ENCODE measurements at places on chromosomes 11 and 22.

- no peak for DNase-seq
Observed at GRCh38 chr11:87194985-87195820, 157.5 kb downstream of the TMEM135 start.

- peak; percentile 79 for DNase-seq
Observed at GRCh38 chr11:66267379-66268243, 828 bp upstream of the RAB1B start.

- no peak for DNase-seq
Observed at GRCh38 chr11:8233691-8234424, 29.8 kb downstream of the LMO1 start.

DNA sequence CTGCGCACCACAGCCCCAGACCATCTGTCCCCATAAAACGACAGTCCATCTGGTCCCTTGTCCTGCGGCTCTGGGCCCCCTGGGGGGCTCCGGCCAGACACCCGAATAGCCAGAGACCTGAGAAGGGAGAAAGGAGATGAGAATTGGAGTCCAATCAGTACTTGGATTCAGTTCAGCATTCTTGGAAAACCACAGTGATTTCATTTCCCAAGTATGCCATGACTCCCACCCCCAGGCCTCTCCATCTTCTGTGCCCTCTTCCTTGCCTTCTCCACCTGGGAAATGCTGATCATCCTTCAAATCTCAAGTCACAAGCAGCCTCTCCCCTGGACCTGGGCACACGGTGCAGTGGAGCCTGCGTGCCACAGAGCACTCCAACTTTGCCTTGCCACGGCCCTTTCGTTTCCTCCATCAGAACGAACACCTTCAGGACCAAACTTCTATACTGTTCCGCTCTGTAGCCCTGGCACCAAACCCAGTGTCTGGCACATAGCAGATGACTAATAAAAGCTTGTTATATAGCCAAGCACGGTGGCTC, 10.9 kb upstream of the MFNG start:
- no peak for DNase-seq

DNA sequence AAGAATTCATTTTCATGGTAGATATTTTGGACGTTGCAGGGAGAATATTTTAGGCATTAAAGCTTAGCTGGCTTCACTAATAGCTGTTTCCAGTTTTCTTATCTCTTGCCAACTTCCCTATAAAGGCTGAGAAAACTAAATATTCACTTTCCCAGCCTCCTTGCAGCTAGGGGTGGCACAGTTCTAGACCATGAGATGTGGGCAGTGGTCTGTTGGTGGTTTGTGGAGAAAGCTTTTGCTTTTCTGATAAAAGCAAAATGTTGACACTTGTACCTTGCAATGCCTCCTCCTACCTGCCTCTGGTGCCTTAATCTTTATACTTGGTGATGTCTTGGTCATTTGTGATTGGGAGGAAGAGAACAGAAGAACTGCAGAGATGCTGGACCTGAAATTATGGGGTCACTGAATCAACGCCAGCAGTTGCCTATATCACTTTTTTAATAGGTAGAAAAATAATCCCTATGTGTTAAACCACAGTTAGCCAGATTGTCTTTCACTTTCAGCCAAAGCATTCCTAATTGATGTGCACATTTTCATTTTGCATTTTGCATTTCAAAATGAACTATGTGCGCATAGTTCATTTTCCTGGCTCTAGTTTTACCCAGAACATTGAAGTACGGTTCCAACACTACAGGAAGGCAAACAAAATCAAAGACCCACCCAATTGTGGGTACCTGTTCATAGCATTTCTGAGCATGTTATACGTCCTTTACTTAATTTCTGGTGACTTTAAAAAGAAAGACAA, 24.9 kb upstream of the ABTB2 start:
- DNase-seq, result no peak

- DNase-seq, result no peak
Observed at GRCh38 chr22:33883561-33883960, 36.7 kb downstream of the LARGE1 start.
